Left lung (tissue), 14 donors: ENCODE measurements at places on chromosomes 11 and 22. TPM values are rescaled to one million over a fixed set of nuclear protein-coding genes. Genes with fewer than 3 reads are reported as not detected.

TENM4 gene
- polyA plus RNA-seq: 5.2 TPM

DNA sequence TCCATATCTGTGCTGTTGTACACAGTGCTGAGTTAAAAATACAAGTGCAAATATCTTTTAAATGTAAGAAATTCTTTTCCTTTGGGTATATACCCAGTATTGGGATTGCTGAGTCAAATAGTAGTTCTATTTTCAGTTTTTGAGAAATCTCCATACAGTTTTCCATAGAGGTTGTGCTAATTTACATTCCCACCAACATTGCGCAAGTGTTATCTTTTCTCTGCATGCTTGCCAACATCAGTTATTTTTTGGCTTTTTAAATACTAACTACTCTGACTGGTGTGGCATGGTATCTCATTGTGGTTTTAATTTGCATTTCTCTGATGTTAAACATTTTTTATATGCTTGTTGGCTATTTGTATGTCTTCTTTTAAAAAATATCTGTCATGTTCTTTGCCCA lies 6.5 kb downstream of the OR52E8 start:
- DNase-seq: no peak

MYEOV gene
- polyA plus RNA-seq: 0.56 TPM

DNA sequence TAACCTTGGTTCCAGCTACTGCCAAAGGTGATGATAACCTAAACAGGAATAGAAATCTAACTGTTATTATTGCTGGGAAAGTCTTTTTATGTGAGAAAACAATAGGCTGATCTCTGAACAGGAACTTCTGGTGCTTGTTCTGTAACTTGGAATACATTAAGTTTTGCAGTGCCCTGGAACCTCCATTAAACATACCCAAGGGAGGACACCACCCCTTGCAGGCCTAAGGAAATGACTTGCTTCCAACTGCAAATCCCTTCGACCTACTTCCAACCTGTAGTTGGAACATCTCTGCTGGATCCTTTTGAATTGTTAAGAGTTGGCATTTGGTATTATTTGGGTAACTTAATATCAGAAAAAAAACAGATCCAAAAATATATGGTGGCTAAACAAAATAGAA lies 188.4 kb upstream of the API5 start:
- DNase-seq: no peak

- no peak for DNase-seq
These were observed 43.6 kb upstream of the PRR5 start for GRCh38 chr22:44658311-44658953.

GRCh38 chr11:133007027-133007584 lies 525.2 kb downstream of the OPCML start:
- no peak for DNase-seq

GRCh38 chr11:39365809-39366436 lies 2093.5 kb downstream of the LRRC4C start:
- DNase-seq: no peak

DNA sequence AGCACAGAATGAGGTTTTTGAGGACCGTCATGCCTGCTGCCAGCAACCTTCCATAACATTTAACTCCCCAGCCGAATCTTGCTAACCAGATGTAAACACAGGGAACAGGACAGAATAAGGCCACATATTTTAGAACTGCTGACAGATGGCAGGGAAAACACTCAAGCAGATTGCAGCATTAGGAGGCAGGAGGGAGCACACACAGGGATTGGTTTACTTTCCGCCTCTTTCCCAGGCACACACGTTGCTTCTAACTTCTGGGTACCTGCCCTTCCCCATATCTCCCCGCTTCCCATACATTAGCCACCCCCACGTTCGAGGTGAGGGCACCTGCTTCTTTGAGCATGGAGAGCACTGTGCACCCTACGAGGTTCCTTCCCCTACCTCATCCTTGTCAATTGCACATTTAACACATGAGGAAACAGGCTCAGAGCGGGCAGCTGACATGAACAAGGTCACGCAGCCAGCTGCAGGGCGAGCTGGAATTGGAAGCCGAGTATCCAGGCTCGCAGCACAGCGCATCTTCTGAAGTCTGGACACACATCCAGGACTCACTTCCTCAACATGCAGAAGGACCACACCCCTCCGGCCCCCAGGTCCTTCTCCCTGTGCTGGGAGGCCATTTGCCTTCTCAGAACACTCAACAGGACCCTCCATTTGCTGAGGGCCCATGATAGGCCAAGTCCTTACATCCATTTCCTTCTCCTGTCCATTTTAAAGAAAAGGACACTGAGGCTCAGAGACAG lies 18.7 kb downstream of the ASPHD2 start:
- DNase-seq: no peak

GRCh38 chr11:44823006-44823405 lies 96.2 kb downstream of the TSPAN18 start:
- DNase-seq: no peak

DNA sequence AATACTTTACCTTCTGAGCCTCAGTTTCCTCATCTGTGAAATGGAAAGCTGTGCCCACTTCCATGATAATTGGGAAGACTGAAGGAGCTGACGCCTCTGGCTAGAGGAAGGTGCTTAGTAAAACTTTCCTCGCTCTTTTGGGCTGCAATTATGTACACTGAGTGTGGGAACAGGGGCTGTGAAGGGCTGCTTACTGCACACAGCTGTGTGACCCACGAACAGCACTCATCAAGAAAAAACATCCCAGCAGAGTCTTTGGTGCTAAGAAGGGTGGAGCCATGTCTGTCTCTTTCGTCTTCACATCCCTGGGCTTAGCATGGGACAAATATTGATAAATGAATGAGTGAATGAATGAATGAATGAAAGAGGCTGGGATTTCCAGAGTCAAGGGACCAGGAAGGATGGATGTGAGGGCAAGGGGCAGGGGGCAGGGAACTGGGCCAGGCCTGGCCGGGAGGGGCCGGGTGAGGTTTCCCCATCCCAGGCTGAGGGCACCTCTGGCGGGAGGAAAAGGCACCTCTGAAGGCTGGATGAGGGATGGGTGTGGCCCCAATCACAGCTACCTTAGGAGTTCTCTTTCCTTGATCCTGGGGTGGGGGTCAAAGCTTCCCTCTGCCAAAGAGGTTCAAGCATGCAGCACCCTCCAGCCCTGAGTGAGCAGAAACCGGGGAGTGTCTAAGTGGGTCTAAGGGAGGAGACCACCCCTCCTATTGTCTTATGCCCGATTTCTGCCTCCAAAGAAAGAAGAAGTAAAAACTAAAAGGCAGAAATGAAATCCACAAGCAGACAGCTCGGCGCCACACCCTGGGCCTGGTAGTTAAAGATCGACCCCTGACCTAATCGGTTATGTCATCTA lies 9.2 kb upstream of the CD5 start:
- no peak for DNase-seq

DNA sequence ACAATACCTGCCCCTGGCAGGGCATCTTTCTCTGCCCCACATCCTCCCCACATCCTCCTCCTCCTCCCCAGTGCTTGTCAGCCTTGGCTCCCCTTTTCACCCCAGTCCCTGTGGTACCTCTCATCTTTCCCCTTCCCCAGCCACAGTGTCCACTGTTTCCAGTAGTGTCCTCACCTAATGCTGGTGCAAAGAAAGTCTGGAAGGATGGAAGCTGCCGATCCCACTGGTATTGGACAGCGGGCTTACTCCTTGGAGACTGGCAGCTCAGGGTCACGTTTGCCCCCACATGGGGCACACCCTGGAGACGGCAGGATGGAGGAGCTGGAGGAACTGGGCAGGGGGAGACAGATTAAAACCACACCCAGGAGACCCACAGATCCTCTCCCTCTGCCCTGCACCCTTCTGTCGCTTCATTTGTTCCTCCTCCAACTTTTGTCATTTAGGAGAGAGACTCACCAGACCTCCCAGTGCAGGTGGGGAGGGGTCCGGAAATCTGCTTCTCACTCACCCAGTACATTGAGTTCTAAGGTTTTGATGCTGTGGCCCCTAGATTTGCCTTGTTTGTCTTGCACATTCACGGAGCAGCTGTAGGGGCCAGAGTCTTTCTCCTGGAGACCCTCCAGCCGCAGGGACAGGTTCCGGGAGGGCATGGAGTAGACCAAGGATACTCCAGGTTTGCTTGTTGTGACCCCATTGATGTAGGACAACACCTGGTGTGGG lies 4.1 kb upstream of the VSIG2 start:
- no peak for DNase-seq

DNA sequence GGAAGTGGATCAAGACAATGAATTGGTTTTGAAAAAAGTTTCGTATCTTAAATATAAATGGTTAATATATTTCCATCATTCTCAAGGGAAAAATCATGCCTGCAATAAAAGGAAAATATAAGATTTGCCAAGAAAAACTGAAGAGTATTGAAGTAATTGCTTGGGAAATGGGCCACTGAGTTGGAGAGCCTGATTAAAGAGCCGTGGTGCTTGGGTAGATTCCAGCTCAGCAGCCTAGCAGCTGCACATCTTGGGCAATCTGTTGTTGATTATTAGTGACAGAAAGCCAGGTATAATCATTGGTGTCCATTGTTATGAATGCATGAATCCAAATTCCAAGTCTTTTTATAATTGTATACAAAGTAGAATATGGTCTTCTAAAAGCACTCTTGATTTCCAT lies 800.9 kb upstream of the CHORDC1 start:
- DNase-seq: no peak

- no peak for DNase-seq
These were observed 2.8 kb upstream of the TRIM3 start for GRCh38 chr11:6476571-6476970.

TECTA gene
- polyA plus RNA-seq: 2.6 TPM

DNA sequence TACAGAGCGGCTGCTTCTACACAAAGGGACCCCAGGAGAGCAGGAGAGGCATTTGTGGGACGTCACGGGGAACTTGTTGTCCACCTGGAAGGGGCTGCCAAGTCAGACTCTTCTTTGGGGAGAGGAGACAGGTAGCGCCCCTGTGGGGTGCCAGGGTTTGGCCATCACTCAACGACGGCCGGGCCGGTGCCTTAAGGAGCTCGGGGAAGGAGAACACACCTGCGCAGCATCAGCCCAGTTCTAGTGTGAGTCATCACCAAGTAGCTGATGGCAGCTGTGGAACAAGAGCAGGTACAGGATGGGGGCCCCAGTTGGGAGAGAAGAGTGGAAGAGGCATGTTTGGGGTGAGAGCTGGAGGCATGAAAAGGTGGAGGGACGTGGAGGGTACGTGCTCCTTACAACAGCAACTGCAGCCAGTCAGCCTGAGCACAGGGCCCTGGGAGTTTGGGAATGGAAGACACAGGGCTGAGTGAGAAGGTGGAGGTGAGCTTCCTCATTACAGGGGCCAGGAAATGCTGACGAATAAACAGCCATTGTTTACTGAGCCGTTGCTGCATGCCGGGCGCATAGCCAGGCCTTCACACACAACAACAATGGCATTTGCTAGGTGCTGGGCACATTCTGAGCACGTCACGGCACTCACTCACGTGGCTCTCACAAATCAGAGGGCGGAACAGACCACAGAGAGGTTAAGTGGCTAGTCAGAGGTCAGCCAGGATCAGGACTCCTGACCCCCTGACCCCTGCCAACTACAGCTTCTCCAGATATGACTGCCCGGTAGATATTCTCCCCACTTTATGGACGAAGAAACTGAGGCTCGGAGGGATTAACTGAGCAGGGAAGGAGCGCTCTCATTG lies 29.1 kb upstream of the TP53I11 start:
- DNase-seq: peak; percentile 82

- DNase-seq: no peak
These were observed 563.1 kb upstream of the LUZP2 start for GRCh38 chr11:23933721-23934120.

- DNase-seq: no peak
These were observed 168.1 kb downstream of the NXPE2 start for GRCh38 chr11:114846416-114846791.

C11orf97 gene
- 0.47 TPM for polyA plus RNA-seq

MMP1 gene
- 2.3 TPM for polyA plus RNA-seq

PLA2G3 gene
- not detected for polyA plus RNA-seq

GRCh38 chr22:29299136-29299900 lies 7.1 kb upstream of the GAS2L1 start:
- no peak for DNase-seq

SIK2 gene
- polyA plus RNA-seq: 33.0 TPM

ACTN3 gene
- not detected for polyA plus RNA-seq

YPEL1 gene
- 19.3 TPM for polyA plus RNA-seq
